ENCODE measurements at places on chromosomes 6 and 20. TPM values are rescaled to one million over a fixed set of nuclear protein-coding genes. Genes with fewer than 3 reads are reported as not detected.

DNA sequence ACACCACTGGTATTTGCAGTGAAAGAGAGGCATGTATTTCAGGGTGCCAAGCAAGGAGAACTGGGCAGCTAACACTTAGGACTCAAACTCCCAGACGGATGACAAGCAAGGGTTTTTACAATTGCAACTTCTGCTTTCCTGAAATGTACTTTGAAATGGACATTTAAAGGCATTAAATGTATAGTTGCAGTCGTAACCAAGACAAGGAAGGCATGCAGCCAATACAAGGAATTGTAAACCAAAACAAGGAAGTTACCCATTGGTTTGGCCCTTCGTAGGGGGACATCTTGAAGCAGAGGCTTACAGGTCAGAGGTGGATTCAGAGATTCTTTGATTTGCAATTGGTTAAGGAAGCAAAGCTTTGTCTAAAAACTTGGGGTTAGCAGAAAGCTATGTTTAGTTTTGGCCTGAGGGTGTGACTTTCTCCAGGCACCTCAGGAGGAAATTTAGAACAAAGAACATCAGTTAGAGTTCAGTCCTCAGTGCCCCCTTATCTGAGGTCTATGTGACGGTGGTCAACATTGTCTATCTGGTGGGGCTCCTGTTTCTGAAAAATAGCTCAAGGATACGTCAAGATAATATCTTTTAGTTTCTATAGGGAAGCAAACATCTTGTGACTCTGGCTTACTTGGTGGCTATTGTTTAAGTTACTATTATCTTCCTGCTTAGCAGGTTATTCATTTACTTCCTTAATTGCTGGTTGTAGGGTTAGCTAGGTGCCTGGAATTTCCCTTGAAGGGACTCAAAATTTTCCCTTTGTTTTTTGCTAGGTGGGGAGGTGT is 266.0 kb downstream of the CD83 start:
- no peak for DNase-seq
- H3K27ac ChIP-seq, result no peak overlapping the region
- H3K4me3 ChIP-seq, result no peak overlapping the region
- peaks cover 6% of the 10 kb centered on the region for H3K4me1 ChIP-seq

DNA sequence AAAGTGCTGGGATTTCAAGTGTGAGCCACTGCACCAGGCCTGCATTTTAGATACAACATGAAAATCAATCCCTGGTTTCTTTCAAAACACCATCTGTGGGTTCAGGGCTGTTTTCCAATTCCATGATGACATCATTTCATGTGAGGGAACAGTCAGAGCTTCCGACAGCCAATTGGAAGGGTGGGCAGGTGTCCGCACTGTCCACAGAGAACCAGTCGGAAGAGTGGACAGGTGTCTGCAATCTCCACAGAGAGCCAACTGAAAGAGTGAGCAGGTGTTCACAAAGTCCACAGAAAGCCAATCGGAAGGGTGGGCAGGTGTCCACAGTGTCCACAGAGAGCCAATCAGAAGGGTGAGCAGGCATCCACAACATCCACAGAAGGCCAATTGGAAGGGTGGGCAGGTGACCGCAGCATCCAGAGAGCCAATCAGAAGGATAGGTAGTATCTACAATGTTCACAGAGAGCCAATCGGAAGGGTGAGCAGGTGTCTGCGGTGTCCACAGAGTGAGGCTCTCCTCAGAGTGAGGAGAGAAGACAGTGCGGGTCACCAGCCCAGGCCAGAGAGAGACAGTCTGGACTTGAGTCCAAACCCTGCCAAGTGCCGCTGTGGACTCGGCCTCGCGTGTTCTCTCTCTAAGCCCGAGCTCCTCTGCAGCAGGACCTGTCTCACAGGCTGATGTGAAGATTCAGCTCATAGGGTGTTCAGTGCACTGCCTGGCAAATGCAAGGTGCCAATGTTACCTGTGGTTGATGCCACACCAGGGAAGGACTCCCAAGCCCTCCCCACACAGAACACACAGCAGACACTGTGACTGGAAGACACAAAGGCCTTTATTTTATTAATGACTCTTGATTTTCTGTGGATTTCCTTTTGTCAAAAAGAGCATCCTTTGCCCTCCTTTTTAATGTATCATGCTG is 57.3 kb downstream of the DLL1 start:
- no peak overlapping the region for H3K4me3 ChIP-seq
- DNase-seq, result no peak
- H3K36me3 ChIP-seq, result no peaks in the 10 kb centered on the region
- H3K4me1 ChIP-seq, result no peaks in the 10 kb centered on the region
- no peak overlapping the region for H3K27ac ChIP-seq
- H3K27me3 ChIP-seq, result no peaks in the 10 kb centered on the region

GRCh38 chr6:71228461-71229041 is 60.1 kb upstream of the OGFRL1 start:
- no peaks in the 10 kb centered on the region for H3K27me3 ChIP-seq
- H3K4me3 ChIP-seq, result no peak overlapping the region
- no peak for DNase-seq
- no peak overlapping the region for H3K27ac ChIP-seq
- no peaks in the 10 kb centered on the region for H3K36me3 ChIP-seq
- no peaks in the 10 kb centered on the region for H3K4me1 ChIP-seq

GRCh38 chr6:147226163-147226724 is 22.0 kb downstream of the STXBP5 start:
- no peak overlapping the region for H3K4me3 ChIP-seq
- H3K27me3 ChIP-seq, result no peaks in the 10 kb centered on the region

- H3K27ac ChIP-seq, result peak overlapping the region; percentile 31
- no peak for DNase-seq
- H3K36me3 ChIP-seq, result no peaks in the 10 kb centered on the region
- no peaks in the 10 kb centered on the region for H3K27me3 ChIP-seq
- no peak overlapping the region for H3K4me3 ChIP-seq
- H3K4me1 ChIP-seq, result peaks cover 11% of the 10 kb centered on the region
Observed at GRCh38 chr6:158972241-158973233, 27.5 kb downstream of the RSPH3 start.

GRCh38 chr6:169783401-169783800 is 32.0 kb downstream of the ERMARD start:
- no peak for DNase-seq
- no peaks in the 10 kb centered on the region for H3K36me3 ChIP-seq
- no peak overlapping the region for H3K27ac ChIP-seq
- no peak overlapping the region for H3K4me3 ChIP-seq
- no peaks in the 10 kb centered on the region for H3K27me3 ChIP-seq

GRCh38 chr6:170132561-170132991 is 158.3 kb downstream of the DLL1 start:
- H3K27ac ChIP-seq, result no peak overlapping the region
- no peaks in the 10 kb centered on the region for H3K27me3 ChIP-seq
- H3K36me3 ChIP-seq, result no peaks in the 10 kb centered on the region
- no peak overlapping the region for H3K4me3 ChIP-seq
- H3K4me1 ChIP-seq, result no peaks in the 10 kb centered on the region
- no peak for DNase-seq

GRCh38 chr6:63685446-63686379 is 50.1 kb downstream of the PHF3 start:
- no peak overlapping the region for H3K27ac ChIP-seq
- no peaks in the 10 kb centered on the region for H3K27me3 ChIP-seq
- peaks cover 34% of the 10 kb centered on the region for H3K4me1 ChIP-seq
- no peak for DNase-seq

DNA sequence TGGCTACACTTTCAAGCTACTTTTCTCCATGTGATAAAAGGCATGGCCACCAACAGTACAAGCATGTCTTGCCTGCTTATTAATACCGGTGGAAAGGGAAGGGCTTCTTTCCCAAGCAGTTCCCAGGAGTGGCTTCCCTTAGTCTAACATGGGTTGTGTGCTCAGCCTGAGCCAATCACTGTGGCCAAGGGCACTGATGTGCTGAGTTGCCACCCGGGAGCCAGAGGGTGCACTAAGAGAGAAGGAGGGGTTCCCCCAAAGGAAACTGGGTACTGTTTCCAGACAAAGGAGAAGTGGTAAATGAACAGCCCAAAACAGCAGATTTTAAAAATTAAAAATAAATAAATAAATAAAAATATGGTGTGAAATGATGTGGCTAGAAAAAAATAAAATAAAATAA is 68.5 kb downstream of the BANF2 start:
- no peak overlapping the region for H3K27ac ChIP-seq
- H3K27me3 ChIP-seq, result no peaks in the 10 kb centered on the region
- no peak for DNase-seq
- H3K4me3 ChIP-seq, result no peak overlapping the region
- H3K36me3 ChIP-seq, result no peaks in the 10 kb centered on the region

The MRPS10 gene
- 39.6 TPM for total RNA-seq

DNA sequence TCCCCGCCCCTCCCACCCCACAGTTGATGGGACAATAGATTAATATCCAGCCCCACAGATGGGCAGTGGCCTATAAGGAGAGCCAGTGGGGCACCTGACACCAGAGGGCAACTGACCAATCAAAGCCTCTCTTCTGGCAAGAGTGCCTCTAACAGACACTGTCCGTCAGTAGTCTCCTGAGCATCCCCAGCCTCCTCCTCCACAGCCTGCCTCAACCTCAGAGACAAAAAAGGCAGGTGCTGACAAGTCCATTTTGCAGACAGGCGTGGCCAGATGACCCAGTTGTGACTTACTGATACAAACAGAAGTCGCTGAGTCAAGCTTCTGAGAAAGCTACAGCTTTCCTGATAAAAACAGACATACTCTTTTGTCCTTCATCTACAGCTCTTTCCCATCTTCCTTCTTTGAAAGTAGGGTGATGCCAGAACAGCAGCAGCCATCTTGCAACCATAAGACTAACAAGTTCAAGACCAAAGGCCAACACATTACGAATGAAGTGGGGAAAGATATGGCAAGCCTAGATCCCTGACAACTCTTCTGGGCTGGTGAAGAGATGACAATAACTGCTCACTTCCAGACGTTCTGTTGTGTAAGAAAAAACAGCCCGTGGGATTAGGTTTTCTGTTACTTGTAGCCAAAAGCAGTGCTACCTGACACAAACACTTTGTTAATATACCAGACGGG is 12.3 kb downstream of the PPIL1 start:
- H3K4me3 ChIP-seq, result no peak overlapping the region
- no peaks in the 10 kb centered on the region for H3K27me3 ChIP-seq
- peaks cover 13% of the 10 kb centered on the region for H3K4me1 ChIP-seq
- no peak overlapping the region for H3K27ac ChIP-seq

DNA sequence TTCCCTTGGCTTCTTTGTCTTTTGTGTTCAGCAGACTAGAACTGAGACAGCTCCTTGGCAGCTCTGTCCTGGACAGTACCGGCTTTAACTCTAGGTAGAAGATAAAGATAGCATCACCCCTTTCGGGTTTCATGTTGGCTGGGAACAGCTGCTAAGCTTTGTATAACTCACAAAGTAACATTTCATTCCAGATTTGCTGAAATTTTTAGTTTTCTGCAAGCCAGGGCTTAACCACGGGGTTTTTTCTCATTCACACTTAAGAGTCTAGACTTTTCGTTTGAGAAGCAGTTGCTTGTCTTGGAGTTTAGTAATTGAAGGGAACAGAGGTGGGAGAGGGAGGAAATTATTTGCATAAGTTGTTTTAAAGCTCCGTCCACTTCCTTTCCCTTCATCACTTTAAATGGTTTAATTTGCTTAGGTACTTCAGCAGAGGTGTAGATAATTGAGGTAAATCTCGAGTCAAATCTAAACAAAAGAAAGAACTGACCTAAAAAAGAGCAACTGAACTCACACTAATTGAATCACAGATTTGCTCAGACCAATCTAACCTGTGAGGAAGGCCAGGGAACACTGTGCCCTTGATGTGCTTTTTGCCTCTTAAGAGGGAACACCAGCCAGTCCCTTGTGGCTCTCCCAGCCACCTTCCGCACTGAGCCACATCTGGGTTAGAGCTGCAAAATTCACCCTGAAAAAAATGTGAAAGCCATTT is 48.3 kb downstream of the RREB1 start:
- H3K27me3 ChIP-seq, result no peaks in the 10 kb centered on the region
- no peak overlapping the region for H3K4me3 ChIP-seq
- H3K27ac ChIP-seq, result peak overlapping the region; percentile 41
- peaks cover 20% of the 10 kb centered on the region for H3K4me1 ChIP-seq
- H3K36me3 ChIP-seq, result no peaks in the 10 kb centered on the region

- H3K4me1 ChIP-seq, result no peaks in the 10 kb centered on the region
- DNase-seq, result no peak
- H3K27ac ChIP-seq, result no peak overlapping the region
- no peaks in the 10 kb centered on the region for H3K36me3 ChIP-seq
- H3K4me3 ChIP-seq, result no peak overlapping the region
- H3K27me3 ChIP-seq, result no peaks in the 10 kb centered on the region
Observed at GRCh38 chr6:81126150-81126549, 626.3 kb downstream of the TENT5A start.

Data from adrenal gland (tissue), 19 donors.